Glomerular endothelial cell (primary cell): ENCODE measurements at places on chromosomes 7 and 10. TPM values are rescaled to one million over a fixed set of nuclear protein-coding genes. Genes with fewer than 3 reads are reported as not detected.

DNA sequence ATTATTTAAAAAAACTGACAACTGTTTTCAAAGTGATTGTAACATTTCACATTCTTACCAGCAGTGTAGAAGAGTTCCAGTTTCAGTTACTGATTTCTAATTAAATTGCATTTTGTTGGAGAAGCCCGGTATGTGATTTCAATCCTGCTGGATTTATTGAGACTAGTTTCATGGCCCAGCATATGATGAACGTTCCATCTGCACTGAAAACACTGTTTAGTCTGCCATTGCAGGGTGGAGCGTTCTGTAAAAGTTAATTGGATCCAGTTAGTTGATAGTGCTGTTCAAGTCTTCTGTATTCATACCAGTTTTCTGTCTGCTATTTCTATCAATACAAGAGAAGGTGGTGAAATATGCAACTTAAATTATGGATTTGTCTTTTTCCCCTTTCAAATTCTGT is 37.3 kb upstream of the CCNY start:
- no peak for DNase-seq

DNA sequence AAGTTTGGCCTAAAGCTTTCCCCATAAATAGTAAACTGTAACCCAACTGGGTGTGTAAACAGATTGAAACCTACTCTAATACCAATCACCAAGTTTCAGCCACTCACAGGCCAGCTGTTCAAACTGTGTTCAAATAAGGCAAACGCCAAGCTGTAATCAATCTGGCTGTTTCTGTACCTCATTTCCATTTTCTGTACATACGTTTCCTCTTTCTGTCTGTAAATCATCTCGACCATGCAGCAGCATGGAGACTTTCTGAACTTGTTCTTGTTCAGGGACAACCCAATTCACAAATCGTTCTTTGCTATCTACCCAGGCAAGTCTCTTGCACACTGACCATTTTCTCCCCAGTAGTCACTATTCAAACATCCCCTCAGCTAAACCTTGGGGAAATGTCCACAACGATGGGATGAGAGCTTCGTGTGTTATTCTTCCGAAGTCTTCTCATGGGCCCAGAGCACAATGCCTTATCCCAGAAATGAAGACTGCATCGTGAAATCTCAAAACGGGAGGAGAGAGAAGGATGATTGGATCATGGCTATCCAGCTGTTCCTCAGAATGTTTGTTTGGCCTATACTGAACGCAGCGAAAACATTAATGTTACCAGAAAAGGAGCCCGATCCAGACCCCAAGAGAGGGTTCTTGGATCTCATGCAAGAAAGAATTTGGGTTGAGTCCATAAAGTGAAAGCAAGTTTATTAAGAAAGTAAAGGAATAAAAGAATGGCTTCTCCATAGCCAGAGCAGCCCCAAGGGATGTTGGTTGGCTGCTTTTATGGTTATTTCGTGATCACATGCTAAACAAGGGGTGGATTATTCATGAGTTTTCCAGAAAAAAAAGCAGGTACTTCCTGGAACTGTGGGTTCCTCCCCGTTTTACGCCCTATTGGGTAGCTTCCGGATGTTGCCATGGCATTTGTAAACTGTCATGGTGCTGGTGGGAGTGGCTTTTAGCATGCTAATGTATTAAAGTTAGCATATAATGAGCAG is 86.2 kb downstream of the SLC16A9 start:
- no peak for DNase-seq

DNA sequence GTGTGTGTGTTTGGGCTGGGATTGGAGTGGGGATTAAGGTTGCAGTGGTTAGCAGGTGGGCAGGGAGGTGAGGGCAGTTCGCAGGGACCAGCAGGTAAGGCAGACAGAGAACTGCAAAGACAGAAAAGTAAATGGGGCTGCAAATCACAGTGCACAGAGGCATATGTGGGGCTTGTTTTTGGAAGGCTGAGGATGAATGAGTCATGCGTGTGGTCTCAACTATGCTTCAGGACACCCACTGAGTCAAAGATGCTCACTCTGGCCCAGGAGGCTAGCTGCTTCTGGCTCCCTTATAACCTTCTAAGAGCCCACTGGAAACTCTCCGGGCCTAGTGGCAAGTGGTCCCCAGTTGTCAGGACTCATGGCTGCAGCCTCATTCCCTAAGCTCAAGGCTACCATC is 118.2 kb downstream of the ZNF248 start:
- no peak for DNase-seq

The MOGAT3 gene
- not detected in 2 replicates for total RNA-seq

The LIPN gene
- total RNA-seq: not detected in 2 replicates

The ADCY1 gene
- 0.35 and 0.87 TPM in 2 replicates for total RNA-seq

The MRLN gene
- total RNA-seq: not detected in 2 replicates
